ENCODE measurements at places on chromosomes 13 and 19. TPM values are rescaled to one million over a fixed set of nuclear protein-coding genes. Genes with fewer than 3 reads are reported as not detected.

GRCh38 chr13:26855921-26856320 lies 95.3 kb upstream of the GPR12 start:
- DNase-seq = no peak

DNA sequence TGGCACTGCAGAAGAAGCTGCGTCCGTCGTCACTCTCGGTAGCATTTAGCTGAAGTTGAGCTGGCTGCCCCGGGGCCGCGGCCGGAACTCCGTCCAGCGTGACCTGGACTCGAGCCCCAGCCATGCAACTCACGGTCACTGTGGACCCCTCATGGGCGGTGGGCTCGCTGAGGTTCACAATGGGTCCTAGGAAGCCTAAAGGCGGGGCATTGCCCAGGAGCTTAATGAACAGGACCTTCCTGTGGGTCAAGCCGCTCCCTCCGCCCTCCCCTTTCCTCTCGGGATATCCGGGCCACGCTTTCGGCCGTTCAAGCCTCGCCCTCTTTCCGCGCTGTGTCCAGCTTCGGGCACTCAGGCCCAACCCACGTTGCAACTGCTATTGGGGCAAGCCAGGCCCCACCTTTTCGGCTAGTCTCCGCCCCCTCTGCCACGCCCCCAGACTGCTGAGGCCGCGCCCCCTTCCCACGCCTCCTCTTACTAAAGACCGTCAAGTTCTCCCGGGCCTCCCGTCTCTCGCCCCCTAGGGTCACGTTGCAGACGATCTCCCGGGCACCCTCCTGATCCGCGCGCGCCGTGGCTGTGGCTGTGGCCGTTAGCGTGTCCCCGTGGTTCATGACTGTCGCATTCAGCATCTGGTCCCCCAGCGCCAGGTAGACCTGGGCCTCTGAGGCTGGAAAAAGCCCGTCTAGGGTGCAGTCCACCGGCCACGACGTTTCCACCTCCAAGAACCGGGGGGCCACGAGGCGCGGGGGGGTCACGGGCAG lies 1.4 kb upstream of the RAVER1 start:
- DNase-seq = peak; percentile 98

DNA sequence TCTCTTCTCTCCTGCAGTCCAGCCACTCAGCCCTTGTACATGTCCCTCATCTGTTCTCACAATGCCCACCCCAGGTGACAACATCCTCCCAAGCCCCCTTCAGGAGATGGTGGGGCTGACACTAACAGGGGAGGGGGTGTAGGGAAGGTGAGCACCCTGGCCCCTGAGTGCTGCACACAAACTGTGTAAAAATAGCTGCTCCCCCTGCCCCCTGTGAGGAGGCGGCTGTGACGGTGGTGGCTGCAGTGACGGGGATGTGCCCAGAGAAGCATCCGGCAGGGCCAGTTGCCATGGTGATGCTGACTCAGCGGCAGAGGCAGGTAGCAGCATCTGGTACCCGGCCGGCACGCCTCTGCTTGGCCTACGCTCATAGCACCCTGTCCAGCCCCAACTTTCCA lies 13.0 kb upstream of the JUND start:
- no peak for DNase-seq

DNA sequence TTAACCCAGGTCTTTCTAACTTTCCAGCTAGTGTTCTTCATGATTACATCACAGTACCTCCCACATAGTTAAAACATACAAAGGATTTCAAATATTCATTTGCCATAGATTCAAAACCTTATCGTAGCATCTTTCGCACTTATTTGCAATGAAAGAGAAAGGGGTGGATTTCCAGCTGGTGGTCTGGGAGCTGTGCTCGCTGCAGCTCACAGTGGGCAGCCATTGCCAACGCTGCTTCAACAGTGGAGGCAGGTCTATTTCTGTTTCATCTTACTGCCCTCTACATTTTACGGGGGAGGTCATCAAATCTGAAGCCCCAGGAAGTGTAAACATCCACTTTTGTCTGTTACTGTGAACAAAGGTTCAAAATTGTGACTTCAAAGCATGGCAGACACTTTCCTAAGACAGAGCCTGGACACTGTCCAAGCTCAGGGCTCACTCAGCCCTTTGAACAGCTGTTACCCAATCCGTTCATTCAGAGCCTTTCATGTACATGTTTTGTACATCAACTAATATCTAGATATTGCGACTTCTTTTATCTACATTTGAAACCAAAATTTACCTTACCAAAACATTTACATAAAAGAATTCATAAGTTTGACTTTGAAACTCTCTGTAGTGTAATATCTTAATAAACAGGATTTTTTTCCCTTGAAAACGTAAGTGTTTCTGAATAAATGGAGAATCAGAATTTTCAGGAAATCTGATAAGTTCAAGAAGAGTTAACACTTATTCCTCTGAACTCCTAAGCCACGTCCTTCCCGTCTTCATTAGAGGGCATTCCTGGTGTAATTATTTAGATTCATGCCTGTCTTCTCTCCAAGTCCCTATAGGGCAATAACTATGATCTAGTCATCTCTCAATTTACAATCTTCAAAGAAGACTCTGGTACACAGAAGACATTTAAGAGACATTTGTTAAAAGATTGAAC lies 25.1 kb downstream of the STARD13 start:
- DNase-seq = no peak

GRCh38 chr13:44280456-44280855 lies 93.2 kb upstream of the SERP2 start:
- no peak for DNase-seq

GRCh38 chr13:66574606-66575005 lies 655.5 kb downstream of the PCDH9 start:
- no peak for DNase-seq

ACP7 gene
- total RNA-seq = not detected

ATP1A3 gene
- total RNA-seq = 2.1 TPM

ZNF763 gene
- total RNA-seq = 7.5 TPM

GRCh38 chr19:862581-863314 lies 3.3 kb downstream of the CFD start:
- no peak for DNase-seq

DNA sequence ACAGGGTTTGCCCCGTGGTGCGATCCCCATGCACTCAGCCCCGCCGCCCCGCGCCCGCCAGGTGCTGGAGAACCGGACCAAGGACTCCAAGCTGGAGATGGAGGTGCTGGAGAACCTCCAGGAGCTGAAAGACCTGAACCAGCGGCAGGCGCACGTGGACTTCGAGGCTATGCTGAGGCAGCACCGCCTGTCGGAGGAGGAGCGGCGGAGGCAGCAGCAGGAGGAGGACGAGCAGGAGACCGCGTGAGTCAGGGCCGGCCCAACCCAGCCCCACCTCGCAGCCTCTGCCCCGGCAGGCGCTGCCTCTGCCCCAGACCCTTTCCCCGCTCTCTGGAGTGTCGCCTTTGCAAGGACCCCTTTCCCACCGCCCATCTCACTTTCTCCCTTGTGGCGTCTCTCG lies 11.3 kb downstream of the YJU2 start:
- no peak for DNase-seq

CGB8 gene
- not detected for total RNA-seq

DNA sequence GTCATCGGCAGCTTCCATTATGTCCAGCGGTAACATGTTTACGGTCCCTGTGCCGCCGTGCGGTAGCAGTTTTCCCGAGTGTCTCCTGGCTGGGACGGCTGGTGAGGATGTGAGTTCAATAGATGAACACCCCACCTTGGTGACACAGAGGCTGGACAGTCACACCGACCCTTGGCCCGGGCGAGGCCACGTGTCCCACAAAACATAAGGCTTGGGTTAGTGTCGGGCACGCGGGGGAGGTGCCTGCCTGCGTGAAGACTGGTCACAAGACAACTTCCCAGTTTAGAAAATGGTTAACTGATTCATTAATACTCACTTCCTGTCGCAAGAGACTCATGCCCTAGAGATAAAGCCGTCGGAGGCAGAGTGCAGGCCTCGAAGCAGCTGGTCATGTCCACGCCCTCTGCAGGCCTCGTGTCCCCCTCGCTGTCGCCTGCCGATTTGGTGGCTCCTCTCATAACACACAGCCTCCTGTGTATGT lies 17.2 kb downstream of the RASA3 start:
- DNase-seq = no peak

DNA sequence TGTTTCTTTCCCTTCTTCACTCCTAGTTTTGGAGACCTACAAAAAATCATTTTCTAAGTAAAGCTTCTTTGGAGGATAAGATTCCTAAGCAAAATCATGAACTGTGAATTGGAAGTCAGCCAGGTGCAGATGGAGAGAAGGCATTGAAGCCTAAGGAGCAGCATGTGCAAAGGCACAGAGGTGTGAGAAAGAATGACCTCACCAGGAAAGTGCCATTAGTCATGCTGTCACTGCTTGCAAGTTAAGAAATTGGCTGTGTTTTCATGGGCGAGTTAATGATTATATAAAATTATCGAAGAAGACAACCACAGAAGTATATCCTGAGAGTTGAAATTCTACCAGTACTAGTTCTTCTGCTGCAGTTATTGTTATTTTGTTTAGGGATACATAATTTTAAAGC lies 80.3 kb upstream of the KLHL1 start:
- DNase-seq = no peak

CEACAM5 gene
- total RNA-seq = not detected

GRCh38 chr13:45198924-45199323 lies 1.9 kb downstream of the KCTD4 start:
- no peak for DNase-seq

SYCN gene
- total RNA-seq = not detected

- DNase-seq = peak; percentile 77
These were observed 11.9 kb upstream of the C13orf42 start for GRCh38 chr13:51122868-51123566.

NCR1 gene
- 0.33 TPM for total RNA-seq

- DNase-seq = no peak
These were observed 30.7 kb upstream of the WDFY2 start for GRCh38 chr13:51553531-51553930.

DNA sequence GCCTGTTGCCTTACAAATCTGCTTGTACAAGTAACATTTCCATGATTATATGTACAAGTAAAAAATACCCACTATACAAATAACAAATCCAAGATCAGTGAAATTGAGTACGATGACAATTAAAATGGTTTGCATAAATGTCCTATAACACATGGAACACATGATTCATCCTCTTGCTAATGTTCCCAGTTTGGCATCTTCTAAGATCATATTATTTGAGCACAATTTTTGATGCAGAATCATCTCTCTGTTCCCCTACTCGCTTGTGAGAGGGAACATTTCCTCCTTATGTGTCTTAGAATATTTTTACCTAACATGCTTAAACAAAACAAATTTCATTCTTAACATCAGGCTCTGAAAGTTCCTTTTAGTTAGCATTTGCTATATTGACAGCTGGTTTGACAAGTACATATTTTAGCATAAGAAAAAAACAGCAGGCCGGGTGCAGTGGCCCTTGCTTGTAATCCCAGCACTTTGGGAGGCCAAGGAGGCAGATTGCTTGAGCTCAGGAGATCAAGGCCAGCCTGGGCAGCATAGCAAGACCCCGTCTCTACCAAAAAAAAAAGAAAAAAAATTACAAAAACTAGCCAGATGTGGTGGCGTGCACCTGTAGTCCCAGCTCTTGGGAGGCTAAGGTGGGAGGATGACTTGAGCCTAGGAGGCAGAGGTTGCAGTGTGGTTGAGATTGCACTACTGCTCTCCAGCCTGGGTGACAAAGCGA lies 14.2 kb downstream of the ZNF331 start:
- no peak for DNase-seq

KASH5 gene
- total RNA-seq = not detected

ZNF382 gene
- total RNA-seq = 25.7 TPM

DNA sequence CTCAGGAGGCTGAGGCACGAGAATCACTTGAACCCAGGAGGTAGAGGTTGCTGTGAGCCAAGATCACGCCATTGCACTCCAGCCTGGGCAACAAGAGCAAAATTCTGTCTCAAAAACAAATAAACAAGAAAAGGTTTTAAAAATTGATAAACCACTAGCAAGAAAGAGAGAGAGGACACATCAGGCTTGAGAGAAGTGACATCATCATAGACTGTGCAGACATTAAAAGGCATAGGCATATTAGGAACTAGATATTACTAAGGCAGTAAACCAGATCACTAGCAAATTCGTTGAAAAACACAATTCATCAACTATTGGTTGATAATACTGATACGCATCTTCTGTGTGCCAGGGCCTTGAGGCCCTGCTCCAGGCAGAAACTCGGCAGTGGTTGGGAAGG lies 7.7 kb downstream of the A1BG start:
- no peak for DNase-seq

- DNase-seq = no peak
These were observed 12.5 kb downstream of the ANKRD10 start for GRCh38 chr13:110902370-110902769.

WDR87 gene
- total RNA-seq = not detected

AMER2 gene
- total RNA-seq = not detected

DNA sequence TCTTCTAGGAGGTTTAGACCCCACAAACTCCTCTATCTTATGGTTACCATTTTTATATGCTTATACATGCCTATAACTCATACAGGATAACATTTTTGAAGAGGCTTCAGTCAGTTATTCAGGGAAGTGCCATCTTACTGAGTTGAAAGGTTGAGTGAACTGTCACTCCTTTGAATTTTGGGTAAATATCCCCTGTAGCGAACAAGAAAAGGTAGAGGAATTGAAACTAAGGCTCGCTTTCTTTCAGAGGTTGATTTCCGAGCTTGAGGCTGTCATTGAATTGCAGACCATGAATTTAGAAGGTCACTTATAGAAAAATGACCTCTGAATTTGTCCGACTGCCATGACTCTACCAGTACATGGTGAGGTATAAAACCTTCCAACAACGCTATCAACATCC lies 35.1 kb downstream of the MICU2 start:
- no peak for DNase-seq

GRCh38 chr19:9645472-9645871 lies 24.4 kb upstream of the ZNF561 start:
- no peak for DNase-seq

DNA sequence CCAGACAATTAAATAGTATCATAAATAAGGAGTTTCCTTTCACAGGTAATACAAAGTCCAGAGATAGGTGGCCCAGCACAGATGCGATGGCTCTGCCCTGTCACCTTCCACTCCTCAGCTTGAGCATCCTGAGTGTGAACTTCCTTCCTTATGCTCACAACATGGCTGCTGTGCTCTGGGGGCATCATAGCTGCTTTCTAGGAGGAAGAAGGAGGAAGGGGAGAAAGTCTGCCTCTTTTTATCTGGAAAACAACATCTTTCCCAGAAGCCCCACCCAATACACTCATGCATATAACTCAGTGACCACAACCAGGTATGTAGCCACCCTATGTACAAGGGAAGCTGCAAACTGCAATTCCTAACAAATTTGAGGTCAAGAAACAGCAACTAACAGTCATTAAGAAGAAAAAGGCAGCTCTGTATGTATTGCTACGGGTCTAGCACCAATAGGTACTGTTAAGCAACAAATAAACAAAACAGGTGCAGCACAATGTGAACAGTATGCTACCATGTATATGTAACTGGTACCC lies 201.2 kb upstream of the UBL3 start:
- peak; percentile 55 for DNase-seq

GRCh38 chr13:32041429-32041828 lies 9.9 kb downstream of the FRY start:
- no peak for DNase-seq

FLT1 gene
- total RNA-seq = 12.5 TPM

CDC42EP5 gene
- 10.8 TPM for total RNA-seq

DNA sequence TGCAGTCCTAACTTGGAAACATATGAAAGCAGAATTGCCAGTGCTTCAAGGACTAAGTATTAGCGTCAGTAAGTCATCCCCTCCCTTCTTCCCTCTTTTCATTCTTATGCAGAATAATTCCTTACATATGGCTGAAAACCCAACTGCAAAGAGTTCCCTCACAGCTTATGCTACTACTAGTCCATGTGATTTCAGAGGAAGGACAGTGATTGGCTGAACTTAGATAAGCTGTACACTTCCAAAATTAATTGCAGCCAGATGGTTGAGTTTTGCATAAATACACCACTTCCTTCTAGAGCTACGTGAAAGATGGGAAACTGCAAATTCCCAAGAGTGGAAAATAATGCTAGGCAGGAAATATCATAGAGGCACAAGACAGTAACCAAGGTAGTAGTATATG lies 730.4 kb downstream of the OLFM4 start:
- DNase-seq = no peak
